Activated T-helper 1 cell treated with Interleukin-2 at 50 U/mL for 16 hours (primary cell): ENCODE measurements at places on chromosomes 13 and 19.

GRCh38 chr19:2554856-2555255, 78.9 kb downstream of the GADD45B start:
- DNase-seq: no peak

- no peak for DNase-seq
Measured at GRCh38 chr13:110413016-110413675, 106.1 kb downstream of the COL4A2 start.

- no peak for DNase-seq
Measured at GRCh38 chr13:60727140-60727539, 330.1 kb downstream of the TDRD3 start.

GRCh38 chr13:56988543-56988942, 152.2 kb upstream of the PRR20A start:
- no peak for DNase-seq

- no peak for DNase-seq
Measured at GRCh38 chr19:12092065-12092867, 27.7 kb downstream of the ZNF844 start.

DNA sequence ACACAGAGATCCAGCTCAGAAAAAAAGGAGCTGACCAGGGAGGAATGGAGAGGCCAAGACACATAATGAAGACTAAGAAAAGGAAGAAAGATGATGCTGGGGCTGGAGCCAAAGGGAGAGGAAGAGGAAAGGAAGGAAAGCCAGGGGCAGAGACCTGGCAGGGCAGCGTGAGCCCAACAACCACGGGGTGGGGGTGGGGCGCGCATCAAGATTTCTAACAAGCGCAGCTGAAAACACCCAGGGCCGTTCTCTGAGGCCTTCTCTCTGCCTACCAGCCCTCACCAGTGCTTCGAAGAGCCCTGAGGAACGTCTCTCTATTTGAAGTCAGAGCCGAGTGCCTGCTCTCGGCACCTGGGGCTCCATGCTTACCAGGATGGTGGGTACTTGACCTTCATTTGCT, 23.6 kb upstream of the POU2F2 start:
- DNase-seq: no peak

GRCh38 chr19:50959731-50960500, 7.1 kb upstream of the KLK5 start:
- no peak for DNase-seq

GRCh38 chr19:55690109-55690768, 15.2 kb downstream of the EPN1 start:
- no peak for DNase-seq

GRCh38 chr19:46715975-46716671, 791 bp downstream of the PRKD2 start:
- DNase-seq: no peak
